ENCODE measurements at places on chromosomes 16 and 17.

DNA sequence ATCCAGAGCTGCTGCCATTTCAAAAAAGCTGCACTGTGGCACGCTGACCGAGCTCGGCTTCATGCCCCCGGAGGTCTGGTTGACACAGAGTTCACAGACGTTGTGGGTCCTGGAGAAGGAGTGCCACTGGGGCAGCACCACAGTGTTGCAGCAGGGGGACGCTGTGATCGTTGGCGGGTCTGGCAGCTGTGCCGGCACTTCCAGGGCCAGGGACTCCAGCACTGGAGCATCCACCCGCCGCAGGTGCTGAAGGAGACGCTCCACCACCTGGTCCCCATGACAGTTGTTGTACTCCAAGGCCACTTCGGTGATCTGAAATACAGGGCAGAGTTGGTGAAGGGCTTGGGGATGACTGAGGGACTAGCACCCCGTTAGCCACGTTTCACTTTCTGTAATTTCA lies 23.5 kb downstream of the SNN start:
- DNase-seq: no peak

GRCh38 chr17:34727601-34728000 lies 148.2 kb downstream of the TMEM132E start:
- DNase-seq: no peak

DNA sequence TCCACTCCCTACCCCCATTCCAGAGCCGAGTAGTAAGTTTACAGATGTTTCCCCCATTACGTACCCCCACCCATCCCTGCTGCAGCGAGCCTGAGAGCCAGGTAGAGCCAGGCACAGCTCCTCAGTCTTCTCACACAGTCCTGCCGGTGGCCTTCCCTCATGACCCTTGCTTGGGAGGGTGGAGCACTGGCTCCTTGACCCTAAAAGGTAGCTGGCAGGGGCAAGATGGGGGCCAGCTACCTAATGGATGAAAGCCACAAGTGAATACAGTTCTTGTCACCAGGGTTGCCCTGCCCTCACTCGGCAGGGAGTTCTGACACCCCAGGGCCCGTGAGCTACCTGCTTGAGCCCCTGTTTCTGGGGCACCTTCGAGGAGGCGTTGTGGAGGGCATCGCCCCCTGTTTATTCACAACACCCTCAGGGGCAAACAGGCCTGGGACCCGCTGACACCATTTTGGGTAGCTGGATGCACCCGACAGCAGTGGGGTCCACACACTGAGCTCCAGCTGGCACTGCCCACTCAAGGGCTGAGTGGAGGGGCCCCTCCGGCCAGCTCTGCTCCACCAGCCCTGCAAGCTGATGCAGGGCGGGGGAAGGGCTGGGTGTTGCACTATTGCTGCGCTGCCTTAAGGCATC lies 22.2 kb downstream of the ADAM11 start:
- DNase-seq: no peak

DNA sequence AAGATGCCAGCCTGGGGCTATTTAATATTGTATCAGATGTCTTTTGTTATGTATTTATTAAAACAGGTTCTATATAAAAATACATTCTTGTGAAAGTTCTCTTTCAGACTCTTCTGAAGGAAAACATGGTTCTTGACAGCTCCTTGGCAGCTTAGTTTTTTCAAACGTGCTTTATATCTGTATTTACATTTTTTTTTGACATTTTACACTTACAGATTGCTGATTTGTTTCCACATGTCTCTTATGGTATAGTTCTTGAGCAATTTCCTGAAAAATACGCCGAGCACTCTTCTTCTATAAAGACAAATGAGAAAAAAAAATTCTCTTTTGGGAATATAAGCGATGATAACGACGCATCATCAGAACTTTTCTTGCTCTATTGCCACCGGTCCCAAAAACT lies 9.5 kb downstream of the IGSF6 start:
- no peak for DNase-seq

DNA sequence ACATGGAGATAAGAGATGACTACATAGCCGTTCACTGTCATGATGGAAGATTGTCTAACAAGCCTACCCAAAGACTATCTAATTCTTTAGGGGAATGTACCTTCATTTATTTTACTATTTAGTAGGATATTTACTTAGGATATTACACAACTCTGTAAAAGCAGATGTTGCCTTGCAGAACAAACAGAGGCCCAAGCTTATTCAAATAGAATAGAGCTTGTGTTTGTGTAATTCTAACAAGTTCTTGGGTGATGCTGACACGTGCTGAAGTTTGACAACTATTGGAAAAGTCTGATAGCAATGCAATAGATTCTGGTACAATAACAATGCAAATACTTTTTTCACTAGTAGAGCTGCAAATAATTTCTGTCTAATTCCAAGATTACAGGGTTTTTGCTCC lies 447.6 kb downstream of the TOX3 start:
- no peak for DNase-seq

GRCh38 chr17:19729900-19730299 lies 13.5 kb upstream of the SLC47A2 start:
- no peak for DNase-seq

GRCh38 chr16:89159066-89159849 lies 12.3 kb upstream of the CDH15 start:
- DNase-seq: no peak

GRCh38 chr16:88453217-88453531 lies at the start of gene ZFPM1:
ZFPM1 (plus strand) TSS chr16:88453280; CDS start chr16:88453639, 359 bp downstream.
- no peak for DNase-seq

- no peak for DNase-seq
Measured at GRCh38 chr17:45748731-45749310, 35.3 kb upstream of the CRHR1 start.

- DNase-seq: peak; percentile 14
Measured at GRCh38 chr17:42484304-42484703, 25.6 kb downstream of the ATP6V0A1 start.

DNA sequence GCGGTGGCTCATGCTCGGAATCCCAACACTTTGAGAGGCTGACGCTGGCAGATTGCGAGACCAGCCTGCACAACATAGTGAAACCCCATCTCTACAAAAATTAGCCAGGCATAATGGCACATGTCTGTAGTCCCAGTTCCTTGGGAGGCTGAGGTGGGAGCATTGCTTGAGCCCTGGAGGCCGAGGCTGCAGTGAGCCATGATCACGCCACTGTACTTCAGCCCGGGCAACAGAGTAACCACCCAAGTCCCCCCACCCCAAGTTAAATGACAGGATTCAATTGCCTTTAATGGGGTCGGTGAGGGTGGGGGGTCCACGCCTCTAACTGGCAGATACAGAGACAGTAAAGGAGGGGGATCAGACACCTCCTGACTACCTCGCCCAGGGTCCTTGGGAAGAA lies 44.9 kb downstream of the EMP2 start:
- no peak for DNase-seq

GRCh38 chr16:57373117-57373947 lies 1.0 kb downstream of the CX3CL1 start:
- no peak for DNase-seq

GRCh38 chr17:27927781-27928180 lies 34.6 kb upstream of the LYRM9 start:
- no peak for DNase-seq

GRCh38 chr16:86572041-86572521 lies 5.5 kb downstream of the FOXC2 start:
- no peak for DNase-seq
